Left cardiac atrium (tissue), 4 donors: ENCODE measurements at places on chromosomes 11 and 22.

- DNase-seq: no peak
Measured at GRCh38 chr11:27600656-27601055, 94.1 kb upstream of the LIN7C start.

DNA sequence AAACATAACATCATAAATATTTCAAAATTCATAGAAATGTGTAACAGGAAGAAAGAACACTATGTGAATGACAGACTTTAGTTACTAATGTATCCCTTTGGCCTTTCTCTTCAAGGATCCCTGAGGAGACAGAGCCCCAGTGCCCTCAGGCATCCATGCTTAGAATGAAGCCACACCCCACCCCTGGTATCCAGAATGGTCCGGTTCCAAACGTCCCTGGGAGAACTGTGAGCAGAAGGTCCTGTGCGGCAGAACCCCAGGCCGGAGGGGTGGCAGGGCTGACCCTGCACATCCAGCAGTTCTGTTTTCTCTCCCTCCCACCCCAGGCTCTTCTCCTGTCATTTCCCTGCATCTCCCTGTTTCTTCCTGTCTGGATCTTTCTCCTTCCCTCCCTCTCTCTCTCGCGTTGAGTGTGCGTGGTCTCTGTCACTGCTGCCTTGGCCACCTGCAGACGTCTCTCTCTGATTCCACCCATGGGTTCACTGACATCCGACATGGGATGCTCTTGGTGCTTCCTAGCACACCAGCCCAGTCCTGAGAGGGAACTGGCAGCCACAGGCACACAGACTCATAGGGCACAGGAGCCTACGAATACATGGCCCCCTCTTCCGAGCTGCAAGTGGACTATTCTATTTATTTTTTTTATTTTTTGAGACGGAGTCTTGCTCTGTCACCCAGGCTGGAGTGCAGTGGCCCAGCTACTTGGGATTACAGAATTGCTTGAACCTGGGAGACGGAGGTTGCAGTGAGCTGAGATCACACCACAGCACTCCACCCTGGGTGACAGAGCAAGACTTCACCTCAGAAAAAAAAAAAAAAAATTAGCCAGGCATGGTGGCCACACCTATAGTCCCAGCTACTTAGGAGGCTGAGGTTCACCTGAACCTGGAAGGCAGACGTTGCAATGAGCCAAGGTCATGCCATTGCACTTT, 5.7 kb downstream of the RFPL1 start:
- no peak for DNase-seq

DNA sequence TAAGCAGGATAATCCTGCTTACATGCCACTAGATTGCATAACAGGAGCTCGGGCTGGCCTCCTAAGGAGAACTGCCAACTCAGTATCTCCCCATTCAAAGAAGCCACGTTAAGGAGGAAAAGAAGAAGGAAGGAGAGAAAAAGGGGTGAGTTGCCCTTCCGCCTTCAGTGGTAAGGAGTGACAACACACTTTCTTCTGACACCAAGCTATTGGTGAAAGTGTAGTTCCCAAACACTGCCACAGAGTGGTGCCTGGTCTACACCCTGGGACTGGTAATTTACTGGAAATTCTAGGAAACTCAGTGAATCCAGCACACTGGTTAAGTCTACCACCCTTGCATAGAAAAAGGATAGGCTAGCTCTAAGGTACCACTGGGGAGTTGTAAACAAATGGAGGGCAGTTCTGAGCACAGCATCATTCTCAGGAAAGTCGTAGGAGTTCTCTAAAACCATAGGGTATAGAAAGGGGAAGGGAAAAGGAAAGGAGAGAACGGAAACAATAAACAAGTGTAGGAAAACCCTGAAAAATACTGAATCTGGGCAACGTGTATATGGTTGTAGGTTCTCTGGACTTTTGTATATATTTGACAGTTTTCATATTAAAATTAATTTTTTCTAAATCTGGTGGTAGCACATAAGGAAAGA, 58.2 kb downstream of the RRAS2 start:
- DNase-seq: peak; percentile 46

GRCh38 chr22:40237788-40238424, 60.2 kb downstream of the TNRC6B start:
- DNase-seq: no peak

DNA sequence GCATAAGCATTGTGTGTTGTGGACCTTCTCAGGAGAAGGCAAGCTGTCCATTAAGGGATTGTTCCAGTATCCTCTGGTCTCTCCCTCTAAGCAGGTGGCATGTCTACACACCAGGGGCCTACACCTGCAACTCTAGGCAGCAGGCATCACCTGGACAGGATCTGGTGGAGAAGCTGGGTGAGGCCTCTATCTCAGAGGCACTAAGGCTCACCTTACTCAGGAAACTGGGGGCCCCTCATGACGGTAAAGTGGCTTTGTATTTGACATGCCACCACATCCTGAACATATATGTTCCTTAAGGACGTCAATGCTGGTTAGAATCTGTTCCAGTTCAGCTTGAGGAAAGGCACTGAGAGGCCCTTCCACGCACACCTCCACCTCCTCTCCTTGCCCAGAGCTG, 891.3 kb downstream of the OPCML start:
- no peak for DNase-seq

- peak; percentile 52 for DNase-seq
Measured at GRCh38 chr11:35141571-35141971, 2.6 kb downstream of the CD44 start.

DNA sequence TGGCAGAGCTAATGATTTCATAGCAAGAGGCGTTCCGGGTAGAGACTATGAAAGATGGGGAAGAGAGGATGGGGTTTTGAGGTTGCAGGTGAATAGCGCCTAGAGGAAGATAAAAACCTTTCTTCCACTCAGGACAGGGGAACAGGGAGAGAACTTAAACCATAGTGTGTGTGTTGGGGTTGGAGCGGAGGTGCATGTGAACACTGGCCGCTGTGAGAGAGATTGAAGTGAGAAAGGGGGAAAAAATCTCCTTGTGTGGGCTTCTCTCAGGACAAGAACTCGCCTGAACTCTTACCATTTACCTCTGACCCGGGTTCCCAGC, 3.4 kb downstream of the BSX start:
- no peak for DNase-seq

DNA sequence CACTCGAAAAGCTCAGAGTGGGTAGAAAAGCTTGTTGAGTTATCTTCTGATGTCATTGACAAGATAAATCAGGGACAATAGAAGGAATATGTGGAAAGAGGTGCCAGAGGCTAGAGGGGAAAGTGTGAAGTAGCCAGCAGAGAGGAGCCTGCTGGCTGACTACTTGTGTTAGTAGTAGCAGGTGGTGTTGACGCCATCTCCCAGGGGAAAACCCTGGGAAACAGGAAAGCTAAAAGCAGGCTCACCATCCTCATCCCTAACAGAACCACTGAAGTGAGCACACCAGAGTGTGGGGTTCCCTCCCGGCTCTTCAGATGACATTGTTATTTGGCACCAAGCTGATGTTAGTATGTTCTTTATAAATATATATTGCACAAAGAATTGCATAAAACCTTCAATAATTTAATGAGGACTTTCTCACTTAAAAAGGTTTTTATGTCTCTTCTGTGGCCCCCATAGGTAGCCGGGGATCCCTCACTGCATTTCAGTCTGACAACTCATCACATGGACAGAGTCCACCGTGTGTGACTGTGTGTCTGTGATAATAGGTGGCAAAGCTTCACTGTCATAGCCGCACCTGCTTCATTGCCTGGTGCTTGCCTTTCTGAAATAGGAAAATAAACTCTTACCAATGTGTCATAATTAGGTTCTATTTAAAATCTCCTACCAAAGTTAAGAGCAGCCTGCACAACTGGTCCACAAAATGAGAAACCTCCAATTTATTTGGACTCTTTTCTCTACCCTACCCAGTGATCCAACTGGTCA, 63.2 kb upstream of the TOP3B start:
- no peak for DNase-seq

- no peak for DNase-seq
Measured at GRCh38 chr22:36921309-36922104, 8.1 kb downstream of the CSF2RB start.

GRCh38 chr11:7655253-7656217, 17.8 kb downstream of the CYB5R2 start:
- DNase-seq: no peak

DNA sequence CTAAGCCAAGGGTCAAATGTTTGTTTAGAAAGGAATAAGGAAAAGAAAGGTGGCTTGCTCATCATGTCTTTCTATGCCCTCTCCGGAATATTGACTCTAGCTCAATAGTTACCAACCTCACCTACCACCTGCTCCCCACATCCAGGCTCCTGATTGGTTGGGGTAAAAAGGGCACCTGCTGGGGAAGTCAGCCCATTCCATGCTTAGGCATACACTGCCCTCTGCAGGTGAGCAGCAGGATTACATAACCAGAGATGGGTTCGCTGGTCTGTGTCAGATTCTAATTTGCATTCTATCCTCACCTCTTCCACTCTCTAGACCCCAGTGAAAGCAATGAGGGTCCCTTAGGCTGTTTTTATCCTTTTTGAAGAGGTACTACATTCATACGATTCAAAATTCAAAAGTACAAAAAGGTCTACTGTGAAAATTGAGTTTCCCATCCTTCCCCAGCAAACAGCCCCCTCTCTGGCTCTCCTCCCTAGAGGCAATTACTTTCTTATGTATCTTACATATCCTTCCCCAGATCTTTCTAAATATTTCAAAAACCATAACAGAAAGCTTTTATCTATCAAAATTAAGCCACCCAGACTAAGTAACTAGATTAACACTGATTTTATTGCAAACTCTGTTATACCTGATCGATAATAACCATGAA, 98.0 kb upstream of the ASPHD2 start:
- peak; percentile 28 for DNase-seq

- DNase-seq: no peak
Measured at GRCh38 chr11:97163631-97164191, 773.9 kb downstream of the JRKL start.

GRCh38 chr11:84437071-84437980, 1151.2 kb upstream of the CCDC90B start:
- peak; percentile 26 for DNase-seq

DNA sequence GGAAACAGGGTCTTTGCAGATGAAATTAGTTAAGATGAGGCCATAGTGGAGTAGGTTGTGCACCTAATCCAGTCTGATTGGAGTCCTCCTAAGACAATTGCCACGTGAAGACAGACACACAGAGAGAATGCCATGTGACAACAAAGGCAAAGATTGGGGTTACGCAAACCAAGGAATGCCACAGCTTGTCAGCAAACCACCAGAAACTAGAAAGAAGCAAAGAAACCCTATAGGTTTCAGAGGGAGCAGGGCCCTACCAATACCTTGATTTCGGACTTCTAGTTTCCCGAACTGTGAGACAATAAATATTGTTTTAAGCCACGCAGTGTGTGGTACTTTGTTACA, 8.2 kb upstream of the LAYN start:
- DNase-seq: no peak

DNA sequence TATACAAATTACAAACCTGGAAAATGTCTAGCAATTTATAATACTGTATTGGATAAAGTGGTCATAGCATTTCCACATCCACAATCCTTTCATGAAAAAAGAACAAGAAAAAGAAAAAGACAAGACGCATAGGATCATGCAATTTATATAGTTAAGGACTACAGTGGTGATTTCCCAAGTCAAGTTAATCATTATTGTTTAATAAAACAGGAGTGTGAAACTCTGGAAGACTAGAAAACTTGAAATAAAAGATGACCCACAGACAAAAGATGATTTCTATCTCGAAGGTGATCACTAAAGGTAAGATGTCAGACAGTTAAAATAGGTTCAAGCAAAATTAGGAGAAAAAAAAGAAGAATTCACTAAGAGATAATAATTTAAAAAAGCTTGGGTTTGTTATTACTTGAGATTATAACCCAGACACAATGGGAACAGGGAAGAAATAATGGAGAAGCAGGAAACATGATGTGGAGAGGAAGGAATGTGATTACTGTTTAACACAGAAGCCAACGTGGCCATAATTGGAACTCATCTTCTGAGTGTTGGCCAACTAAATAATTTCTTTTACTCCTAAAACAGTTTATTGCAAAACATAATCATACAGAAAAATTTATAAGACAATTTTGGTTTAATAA, 441.2 kb upstream of the ANO3 start:
- DNase-seq: no peak

DNA sequence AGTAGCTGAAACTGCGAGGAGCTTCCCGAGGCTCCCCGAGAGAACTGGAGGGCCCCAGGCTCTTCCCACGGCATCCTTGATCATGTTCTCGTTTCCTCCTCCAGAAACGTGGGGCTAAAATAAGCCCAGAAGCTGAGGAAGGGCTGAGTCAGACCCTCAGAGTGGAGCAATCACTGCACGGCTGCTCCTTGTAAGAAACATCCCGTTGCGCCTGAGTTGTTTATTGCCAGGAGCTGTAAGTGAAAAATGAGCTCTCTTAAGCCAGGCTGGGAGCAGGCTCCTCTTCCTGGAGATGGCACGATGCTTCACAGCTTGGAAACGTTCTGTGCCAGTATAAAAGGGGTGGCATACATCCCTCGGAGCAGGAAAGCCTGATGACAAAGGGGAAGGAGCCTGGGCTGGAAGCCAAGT, 47.3 kb upstream of the SYN3 start:
- DNase-seq: no peak

GRCh38 chr11:11587122-11587521, 34.7 kb downstream of the GALNT18 start:
- DNase-seq: no peak

GRCh38 chr11:114282488-114282887, 13.7 kb upstream of the NNMT start:
- no peak for DNase-seq

- no peak for DNase-seq
Measured at GRCh38 chr11:126948563-126948962, 52.0 kb downstream of the KIRREL3 start.

GRCh38 chr22:21450320-21450831, 16.8 kb upstream of the TMEM191C start:
- DNase-seq: peak; percentile 10

GRCh38 chr11:73323464-73323863, 15.4 kb downstream of the ARHGEF17 start:
- DNase-seq: peak; percentile 87

GRCh38 chr11:10160350-10160749, 133.7 kb downstream of the SBF2 start:
- DNase-seq: no peak

DNA sequence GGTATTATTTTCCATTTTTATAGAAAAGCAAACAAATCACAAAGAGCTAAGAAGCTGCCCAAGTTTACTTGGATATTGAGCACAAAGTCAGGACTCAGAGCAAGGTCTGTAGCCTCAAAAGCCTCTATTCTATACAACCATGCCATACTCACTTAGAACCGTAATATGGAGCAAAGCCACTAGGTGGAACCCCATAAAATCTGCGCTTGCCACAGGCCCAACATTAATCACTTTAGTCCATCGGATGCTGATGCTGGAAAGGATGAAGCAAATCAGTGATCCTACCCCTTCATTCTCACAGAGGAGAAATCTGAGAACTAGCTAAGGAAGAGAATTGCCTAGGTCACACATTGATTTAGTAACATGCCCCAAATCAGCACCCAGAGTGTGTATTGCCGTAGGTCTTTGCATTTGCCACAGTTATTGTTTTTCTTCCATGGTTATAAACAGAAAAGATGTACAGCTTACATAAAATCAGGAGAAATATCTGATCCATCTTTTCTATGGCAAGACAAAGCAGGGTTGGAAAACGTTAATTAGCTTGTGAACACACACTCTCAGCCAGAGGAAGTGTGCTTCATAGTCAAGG, 56.7 kb upstream of the RAB38 start:
- DNase-seq: no peak

GRCh38 chr22:39150848-39151215, 1.6 kb downstream of the CBX7 start:
- no peak for DNase-seq
